Brain pericyte (primary cell): ENCODE measurements at places on chromosomes 5 and 9.

DNA sequence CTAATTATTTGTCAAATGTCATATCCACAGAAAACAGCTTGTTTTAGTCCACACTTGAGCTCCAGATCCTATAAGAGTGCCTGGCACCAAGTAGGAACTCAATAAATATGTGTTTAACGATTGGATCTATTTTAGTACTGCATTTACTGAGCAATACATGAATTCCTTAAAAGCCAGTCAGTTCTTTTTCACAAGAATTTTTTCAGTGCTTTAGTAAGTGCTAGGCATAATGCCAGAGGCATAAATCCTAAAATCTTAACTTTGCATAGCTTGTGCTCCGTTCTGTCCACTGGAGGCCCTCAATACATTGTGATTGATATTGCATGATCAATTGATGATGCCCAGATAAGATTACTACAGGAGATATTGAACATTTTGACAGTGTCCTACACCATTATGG is 67.3 kb upstream of the PCSK5 start:
- no peak for DNase-seq

GRCh38 chr5:119344231-119344630 is 11.6 kb upstream of the TNFAIP8 start:
- no peak for DNase-seq

DNA sequence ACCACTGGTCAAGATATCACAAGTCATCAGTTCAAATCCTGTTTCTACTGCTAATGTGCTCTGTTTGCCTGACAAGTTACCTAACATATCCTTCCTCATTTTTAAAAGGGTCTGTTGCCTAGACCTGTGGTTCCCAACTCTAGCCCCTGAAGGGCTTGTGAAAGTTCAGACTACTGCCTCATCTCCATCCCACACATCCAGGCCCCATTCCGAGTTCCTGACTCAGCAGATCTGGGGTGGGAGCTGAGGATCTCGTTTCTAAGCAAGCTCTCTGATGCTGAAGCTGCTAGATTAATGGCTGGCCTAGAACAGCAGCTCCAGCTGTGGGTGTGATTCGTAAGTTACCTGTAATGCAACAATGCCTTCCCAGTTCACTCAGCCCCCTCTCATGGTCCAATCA is 32.5 kb downstream of the S1PR3 start:
- DNase-seq, result no peak

- DNase-seq, result no peak
Observed at GRCh38 chr9:8382266-8382665, 582.7 kb upstream of the DMAC1 start.

DNA sequence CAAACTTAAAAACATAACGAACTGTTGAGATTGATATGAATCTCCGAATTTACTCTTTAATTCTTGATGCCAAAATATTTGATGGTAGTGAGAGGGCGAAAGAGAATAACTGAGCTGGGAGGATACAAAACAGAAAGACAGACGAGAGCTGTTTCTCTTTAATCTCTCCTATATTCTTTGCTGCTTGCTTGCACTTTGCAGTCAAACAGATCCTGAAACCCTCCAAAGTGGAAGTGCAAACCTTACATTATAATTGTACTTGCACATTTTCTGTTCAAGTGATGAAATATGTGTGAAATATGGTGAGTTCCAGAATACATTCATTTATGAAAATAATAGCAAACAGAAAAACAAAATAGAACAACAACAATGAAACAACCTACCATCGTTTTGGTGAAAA is 63.8 kb downstream of the PAM start:
- no peak for DNase-seq

- DNase-seq, result no peak
Observed at GRCh38 chr9:125227761-125228160, 13.4 kb downstream of the HSPA5 start.

DNA sequence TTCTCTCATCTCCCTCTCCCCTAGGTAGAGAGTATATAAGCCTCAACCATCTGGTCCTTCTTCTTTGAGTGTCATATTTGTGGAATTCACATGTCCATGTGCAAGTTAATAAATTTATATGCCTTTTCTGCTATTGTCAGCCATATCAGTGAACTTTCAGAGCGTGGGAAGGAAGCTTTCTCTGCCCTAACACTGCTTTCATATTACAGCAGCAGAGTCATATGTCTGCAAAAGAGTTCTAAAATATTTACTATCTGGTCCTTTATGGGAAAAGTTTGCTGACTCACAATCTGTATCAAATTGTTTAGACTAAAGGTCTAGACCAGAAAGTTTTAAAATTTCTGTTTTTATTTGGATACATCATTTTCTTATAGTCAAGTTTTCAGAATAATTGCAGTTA is 669.0 kb downstream of the LRRC70 start:
- DNase-seq, result no peak

DNA sequence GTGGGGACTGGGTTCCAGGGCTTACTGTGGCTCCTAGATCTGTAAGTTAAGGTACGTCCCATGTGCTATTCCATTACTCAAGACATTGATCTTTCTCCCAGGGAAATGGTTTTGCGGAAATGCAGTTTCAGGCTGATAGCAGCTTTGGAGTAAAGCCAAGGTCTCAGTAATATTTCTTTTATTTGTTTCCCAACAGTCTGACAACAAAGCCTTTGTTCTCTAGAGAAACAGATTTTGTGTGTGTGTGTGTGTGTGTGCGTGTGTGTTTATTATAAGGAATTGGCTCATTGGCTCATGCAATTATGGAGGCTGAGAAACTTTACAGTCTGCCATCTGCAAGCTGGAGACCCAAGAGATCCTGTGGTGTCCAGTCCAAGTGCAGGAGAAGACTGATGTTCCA is 12.1 kb upstream of the POC5 start:
- DNase-seq, result no peak

GRCh38 chr9:85702191-85702590 is 39.6 kb downstream of the AGTPBP1 start:
- DNase-seq, result no peak

DNA sequence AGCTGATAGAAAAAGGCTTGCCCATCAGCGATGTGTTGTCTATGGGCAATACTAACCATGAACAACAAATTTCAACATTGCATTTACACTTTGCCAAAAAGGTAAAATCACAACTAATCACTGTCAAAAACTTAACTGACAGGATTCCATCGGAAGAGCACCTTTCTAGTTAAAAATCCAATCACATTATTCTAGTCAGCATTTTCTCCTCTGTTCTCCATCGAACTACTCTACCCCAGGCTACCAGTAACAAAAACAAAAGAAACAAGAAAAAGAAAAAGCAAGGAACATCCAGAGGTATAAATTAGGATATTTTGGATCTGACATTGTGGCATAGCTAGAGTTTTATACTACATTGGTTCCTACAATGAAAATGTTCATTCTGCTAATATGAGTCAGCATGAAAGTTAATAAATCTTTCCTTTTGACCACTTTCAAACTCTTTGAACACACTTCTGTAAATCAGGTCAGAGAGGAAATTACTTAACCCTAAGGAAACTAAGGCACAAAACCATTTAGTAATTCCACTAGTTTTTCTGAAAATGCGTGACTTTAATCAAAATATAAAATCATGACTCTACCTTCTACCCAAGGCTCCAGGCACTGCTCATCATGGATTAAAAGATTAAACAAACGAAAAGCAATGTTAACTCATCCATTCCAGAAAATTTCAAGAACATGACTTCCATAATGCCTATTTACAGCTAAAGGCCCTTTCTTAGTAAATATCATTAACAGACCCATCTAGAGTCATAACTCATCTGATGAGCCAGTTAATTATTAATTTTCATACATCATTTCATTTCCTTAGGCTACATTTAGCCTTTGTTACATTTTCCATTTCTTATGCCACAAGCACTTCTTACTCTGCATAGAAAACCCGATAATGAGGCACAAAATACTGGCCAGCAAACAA is 10.2 kb downstream of the GLIS3 start:
- no peak for DNase-seq

DNA sequence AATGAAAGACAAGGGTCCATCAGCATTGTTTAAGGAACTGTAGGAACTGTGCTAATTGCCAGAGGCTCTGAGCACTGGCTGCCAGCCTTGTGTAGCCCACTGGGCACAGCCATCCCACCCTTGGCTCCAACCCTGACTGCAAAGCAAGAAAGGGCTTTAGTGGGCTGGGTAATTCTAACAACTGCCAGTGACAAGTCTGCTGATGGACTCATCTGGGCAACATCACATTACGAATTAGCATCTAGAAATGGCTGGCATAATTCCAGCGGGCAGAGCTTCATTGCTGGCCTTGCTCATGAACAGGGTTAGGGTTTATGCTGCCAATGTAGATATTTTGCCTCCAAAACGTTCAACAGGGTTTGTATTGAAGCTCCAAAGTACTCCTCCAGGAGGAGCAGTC is 326.9 kb downstream of the ARHGEF28 start:
- no peak for DNase-seq

- peak; percentile 64 for DNase-seq
Observed at GRCh38 chr9:3875361-3876132, 349.7 kb upstream of the RFX3 start.

DNA sequence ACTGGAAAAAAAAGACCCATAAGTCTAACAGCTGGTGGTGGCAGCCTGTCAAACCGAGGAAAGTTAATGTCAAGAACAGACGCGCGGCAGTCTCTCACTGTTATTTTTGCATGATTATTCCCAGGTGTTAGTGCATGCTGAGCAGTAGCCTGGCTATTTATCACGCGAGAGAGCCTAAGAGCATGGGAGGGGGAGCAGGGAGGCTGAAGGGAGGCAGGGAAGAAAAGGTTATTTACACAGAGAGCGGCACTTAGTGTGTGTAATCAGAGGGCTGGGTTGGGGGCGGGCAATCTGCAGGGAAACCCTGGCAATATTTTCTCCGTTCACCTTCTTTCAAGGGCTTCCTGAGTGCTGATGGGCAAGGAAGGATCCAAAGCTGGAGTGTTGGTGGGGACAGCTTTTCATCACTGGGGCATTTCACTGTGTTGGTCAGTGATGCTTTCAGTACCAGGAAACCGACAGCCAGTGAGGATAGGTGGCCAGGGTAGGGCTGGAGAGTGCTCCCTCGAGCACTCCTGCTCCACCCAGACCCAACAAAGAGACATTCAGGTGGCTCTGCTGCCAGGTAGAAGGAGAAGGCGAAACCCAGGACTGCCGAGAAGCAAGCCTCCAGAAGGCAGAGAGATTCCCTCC is 39.6 kb downstream of the ZNF608 start:
- DNase-seq, result peak; percentile 55

DNA sequence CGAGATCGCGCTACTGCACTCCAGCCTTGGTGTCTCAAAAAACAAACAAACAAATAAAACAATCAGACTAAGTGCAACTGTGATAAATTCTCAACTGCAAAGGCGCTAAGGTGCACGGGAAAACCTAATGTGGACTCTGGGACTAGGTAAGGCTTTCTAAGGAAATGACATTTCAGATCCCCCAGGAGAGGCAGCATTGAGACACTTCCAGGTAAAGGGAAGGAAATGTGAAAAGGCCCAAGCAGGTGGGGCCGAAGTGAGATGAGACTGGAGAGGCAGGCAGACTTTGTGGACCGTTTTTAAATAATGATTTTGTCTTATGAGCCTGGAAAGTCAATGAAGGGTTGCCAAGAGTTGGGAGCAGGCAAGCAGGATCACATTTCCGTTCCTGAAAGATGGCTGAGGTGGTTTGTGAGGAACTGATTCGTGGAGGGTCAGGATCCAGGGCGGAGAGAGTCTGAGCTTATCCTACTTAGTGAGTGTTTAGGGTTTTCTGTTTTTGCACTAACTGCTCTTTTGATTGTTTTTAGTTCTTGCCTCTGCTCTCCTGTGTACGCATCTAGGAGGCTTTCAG is 2.0 kb upstream of the APBA1 start:
- no peak for DNase-seq

GRCh38 chr9:93105620-93106019 is 9.6 kb downstream of the CARD19 start:
- no peak for DNase-seq

DNA sequence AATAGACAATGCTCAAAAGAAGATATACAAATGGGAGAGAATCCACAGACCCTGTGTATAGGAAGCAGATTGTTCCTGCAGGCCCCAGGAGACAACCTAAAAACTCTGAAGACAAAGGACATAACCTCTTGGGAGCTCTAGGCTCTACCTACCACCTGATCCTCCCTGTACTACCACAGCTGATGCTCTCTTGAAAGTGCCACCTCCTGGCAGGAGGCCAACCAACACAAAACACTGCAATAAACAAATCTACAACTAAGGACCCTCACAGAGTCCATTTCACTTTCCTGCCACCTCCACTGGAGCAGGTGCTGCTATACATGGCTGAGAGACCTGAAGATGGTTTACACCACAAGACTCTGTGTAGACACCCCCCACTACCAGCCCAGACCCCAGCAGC is 49.0 kb downstream of the STARD4 start:
- no peak for DNase-seq

DNA sequence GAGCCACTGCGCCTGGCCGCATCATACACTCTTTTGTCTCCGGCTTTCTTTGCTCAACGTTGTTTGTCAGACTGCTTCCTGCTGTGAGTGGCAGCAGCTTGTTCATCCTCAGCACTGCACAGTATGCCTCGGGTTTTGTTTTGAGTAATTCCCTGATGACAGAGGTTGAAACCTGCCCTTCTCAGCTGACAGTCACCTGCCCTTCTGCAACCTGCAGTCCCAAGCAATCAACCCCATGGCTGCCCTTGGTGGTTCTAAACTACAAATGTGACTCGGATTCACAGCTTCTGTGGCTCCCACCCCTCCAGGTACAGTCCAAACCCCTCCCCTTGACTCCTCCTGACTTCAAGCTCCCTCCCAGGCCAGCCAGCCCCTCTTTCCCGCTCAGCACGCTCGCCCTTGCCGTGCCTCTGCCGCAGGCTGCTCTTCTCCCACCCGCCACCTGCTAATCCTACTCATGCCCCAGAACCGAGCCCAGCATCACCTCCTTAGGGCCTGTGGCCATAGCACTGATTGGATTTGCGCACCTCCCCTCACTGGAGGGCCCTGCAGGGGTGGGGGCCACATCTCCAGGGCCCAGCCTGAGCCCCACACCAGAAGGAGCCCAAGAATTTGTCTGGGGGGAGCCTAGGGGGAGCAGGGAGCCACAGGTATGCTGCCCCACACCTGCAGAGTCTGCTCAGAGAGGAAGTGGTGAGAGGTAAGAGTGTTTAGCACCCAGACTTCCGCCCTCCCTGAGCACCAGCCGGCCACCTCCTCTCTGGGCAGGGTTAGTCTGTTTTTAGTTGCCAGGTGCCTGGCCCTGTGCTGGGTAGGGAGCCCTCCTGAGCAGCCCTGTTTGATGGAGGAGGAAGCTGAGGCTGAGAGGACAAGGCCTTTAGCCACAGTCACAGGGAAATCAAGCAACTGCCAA is 10.1 kb downstream of the EEIG1 start:
- no peak for DNase-seq

DNA sequence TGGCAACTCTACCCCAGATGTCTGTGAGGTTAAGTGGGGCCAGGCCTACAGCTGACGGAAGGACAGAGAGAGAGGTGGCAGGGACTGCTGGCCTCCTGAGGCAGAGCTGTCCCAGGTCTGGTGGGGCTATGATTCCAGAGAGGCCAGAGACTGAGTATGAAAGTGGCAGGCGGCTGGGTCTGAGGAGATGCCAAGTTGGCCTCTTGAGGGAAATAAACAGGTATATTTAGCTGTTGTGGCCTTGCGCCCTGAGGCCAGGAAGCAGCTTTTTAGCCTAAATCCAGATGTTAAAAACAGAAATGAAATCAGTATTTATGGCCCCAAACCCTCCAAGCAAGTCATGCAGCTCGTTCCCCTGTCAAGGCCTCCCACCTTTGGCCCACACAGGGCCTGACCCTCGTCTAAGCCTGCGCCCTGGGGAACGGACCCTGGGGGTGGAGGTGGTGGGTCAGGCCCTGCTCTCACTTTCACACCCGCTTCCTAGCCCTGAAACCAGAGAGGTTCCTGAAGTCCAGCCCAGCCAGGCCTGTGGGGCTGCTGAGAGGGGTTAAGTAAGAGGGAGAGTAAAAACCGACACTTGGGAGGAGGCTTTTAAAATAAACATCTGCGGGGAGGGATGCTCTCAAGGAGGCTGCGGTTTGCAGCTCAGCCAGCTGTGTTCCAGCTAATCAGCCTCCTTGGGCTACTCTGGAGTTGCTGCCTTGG is 18.7 kb downstream of the PCDHGC5 start:
- DNase-seq, result peak; percentile 69
